PC-3 (cell line): ENCODE measurements at places on chromosomes 4 and X.

DNA sequence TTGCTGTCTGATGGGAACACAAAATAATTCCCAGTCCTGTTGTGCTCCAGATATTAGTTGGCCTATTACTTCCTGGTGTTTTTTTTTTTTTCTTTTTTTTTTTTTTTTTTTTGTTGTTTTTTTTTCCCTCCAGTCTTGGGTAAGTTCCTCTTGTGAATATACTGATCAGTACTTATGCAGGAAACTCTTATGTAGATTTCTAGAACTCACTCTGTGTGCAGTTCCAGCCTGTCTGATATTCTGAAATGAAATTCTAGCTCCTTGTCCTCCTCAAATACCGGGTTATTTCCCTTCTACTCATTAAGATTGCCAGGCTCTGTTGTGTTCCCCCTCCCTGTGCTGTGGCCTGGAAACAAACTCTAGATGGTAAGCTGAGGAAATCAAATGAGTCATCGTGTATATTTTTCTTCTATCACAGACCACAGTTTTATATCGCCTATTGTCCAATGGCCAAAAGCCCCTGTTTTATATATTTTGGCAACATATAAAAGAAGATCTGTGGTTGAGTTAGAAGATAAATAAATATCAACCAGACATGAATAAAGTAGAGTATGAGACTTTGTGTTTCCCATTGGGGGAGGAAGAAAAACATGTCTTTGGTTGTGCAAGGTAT lies 124.3 kb upstream of the UGT8 start:
- H3K4me1 ChIP-seq, result no peaks in the 10 kb centered on the region
- H3K36me3 ChIP-seq, result no peaks in the 10 kb centered on the region
- H3K27me3 ChIP-seq, result no peaks in the 10 kb centered on the region
- no peak for DNase-seq
- no peak overlapping the region for H3K4me3 ChIP-seq
- H3K27ac ChIP-seq, result no peak overlapping the region

GRCh38 chrX:129577473-129577872 lies 37.4 kb downstream of the OCRL start:
- no peak overlapping the region for H3K4me3 ChIP-seq
- no peaks in the 10 kb centered on the region for H3K4me1 ChIP-seq
- H3K27me3 ChIP-seq, result no peaks in the 10 kb centered on the region
- H3K36me3 ChIP-seq, result peaks cover 30% of the 10 kb centered on the region
- peak; percentile 5 for DNase-seq

GRCh38 chr4:5814421-5814820 lies 78.5 kb downstream of the CRMP1 start:
- no peaks in the 10 kb centered on the region for H3K4me1 ChIP-seq
- no peaks in the 10 kb centered on the region for H3K27me3 ChIP-seq
- no peak overlapping the region for H3K27ac ChIP-seq
- no peak overlapping the region for H3K4me3 ChIP-seq
- no peak for DNase-seq
- peaks cover 6% of the 10 kb centered on the region; the same call in 1 of the 2 replicates for H3K36me3 ChIP-seq

DNA sequence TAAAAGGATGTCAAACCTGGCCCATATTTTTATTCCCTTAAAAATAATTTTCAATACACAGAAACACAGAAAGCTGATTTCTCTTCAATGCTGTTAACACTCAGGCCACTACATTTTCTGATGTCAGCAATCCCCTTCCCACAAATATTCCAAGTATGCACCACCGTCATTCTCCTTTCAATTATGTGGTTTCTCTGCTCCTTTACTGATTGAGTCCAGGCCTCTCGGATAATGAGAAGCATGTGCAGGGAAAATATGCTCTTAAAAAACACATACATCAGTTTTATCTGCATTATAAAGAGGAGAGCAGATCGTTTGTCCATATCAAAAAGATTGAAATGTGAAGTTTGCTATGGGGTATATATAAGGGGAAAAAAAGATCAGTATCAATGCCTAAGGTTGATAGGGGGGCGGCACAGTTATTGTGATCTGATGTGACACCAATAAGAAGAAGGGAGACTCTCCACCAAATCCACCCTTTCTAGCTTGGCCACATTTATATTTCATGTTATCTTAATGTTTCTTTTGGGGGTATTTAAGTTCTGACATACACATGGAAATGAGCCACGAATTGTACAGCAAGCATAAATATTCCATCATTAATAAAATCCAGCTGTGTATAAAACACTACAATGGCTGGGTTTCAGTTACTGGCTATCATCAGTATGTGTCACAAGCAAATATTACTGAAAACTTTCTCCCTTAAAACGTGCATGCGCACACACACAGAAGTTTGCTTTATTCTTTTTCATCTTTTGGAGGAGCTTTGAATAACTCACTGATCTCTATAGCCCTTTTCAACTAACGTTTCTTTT lies 6.4 kb downstream of the AMOT start:
- no peaks in the 10 kb centered on the region for H3K4me1 ChIP-seq
- H3K36me3 ChIP-seq, result no peaks in the 10 kb centered on the region
- no peak overlapping the region for H3K4me3 ChIP-seq
- no peak for DNase-seq

DNA sequence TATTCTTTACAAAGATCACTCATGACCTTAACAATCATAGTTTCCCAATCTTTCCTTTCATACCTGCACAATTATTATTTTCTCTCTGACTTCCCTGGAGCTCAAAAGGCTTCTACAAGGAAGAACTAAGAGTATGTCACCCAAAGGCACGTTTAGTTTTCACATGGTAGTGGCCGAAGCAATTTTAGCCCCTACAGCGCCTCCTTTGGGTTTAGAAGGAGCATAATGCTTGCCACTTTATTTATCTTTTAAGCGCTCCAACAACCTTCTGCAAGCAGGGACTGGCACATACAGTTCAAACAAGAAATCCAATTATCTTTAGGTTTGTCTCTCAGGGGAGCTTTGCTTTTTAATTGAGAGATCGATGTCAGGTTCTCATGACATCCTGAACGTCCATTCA lies 42.0 kb upstream of the IGSF1 start:
- no peaks in the 10 kb centered on the region for H3K4me1 ChIP-seq
- no peaks in the 10 kb centered on the region for H3K27me3 ChIP-seq

GRCh38 chr4:138052806-138053632 lies 189.1 kb downstream of the SLC7A11 start:
- no peaks in the 10 kb centered on the region for H3K27me3 ChIP-seq
- peaks cover 41% of the 10 kb centered on the region for H3K4me1 ChIP-seq
- peak overlapping the region; percentile 67; the same call in 1 of the 2 replicates for H3K4me3 ChIP-seq
- H3K36me3 ChIP-seq, result no peaks in the 10 kb centered on the region
- H3K27ac ChIP-seq, result peak overlapping the region; percentile 94
- DNase-seq, result no peak

DNA sequence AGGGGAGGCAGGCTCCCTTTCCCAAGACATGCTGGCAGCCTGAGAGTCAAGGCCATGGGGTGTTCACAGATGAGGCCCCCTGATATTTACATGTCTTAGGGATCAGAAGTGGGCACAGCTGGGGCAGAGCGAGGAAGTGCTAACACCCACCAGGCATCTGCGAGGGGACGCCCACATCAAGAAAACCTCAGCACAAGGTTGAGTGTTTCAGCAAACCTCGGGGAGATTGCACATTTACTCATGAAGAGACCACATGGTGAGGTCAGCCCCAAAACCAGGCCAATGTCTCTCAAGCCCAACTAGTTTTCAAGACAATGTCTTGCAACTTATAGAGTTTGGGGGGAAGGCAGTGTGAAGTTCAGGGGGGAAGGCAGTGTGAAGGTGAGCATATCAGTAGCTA lies 55.2 kb downstream of the CLNK start:
- H3K4me3 ChIP-seq, result no peak overlapping the region
- no peak for DNase-seq
- H3K27me3 ChIP-seq, result no peaks in the 10 kb centered on the region
- no peak overlapping the region for H3K27ac ChIP-seq
- H3K4me1 ChIP-seq, result no peaks in the 10 kb centered on the region

DNA sequence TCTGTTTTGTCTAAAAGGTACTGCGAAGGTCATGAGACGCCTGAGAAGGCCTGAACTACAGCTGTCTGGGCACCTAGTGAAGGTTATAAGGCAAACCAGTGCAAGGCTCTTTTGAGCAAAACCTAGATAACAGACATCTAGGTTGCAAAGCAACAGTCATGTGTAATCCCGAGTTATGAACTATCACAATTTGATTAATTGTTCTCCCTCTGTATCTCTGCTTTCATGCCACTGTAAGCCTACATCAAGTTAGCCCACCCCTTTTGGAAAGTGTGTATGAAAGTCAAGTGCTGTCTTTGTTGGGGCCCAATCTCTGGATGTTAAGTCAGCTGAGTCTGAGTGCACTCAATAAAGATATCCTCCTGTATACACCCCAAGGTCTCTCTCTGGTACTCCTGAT lies 31.9 kb upstream of the UGT2B7 start:
- H3K36me3 ChIP-seq, result no peaks in the 10 kb centered on the region
- H3K4me3 ChIP-seq, result no peak overlapping the region
- H3K27ac ChIP-seq, result no peak overlapping the region
- no peaks in the 10 kb centered on the region for H3K4me1 ChIP-seq
- DNase-seq, result no peak
- H3K27me3 ChIP-seq, result no peaks in the 10 kb centered on the region

DNA sequence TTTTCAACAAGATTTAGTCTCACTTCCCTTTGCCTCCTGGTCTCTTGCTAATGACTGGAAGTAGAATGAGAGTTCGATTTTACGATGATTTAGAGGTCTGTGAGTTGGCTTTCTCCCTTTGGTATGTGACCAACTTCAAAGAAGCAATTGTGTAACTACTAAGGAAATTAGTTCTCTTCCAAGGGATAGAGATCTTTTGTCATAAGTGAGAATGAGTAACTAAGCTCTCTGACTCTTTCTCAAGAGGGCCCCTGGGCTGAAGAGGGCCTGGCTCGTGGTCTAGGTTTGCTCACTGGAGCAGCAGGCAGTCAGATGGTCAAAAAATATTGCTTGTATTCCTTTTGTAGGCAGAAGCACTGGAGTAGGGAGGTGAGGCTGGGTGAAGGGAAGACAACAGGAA lies 176.3 kb downstream of the ENOX2 start:
- no peaks in the 10 kb centered on the region for H3K27me3 ChIP-seq
- no peaks in the 10 kb centered on the region; the same call in 1 of the 2 replicates for H3K36me3 ChIP-seq
- peak overlapping the region; percentile 15 for H3K27ac ChIP-seq
- H3K4me3 ChIP-seq, result no peak overlapping the region

GRCh38 chrX:47456080-47456479 lies 26.9 kb downstream of the ZNF41 start:
- no peaks in the 10 kb centered on the region for H3K4me1 ChIP-seq
- no peaks in the 10 kb centered on the region for H3K27me3 ChIP-seq
- DNase-seq, result no peak
- H3K4me3 ChIP-seq, result no peak overlapping the region

DNA sequence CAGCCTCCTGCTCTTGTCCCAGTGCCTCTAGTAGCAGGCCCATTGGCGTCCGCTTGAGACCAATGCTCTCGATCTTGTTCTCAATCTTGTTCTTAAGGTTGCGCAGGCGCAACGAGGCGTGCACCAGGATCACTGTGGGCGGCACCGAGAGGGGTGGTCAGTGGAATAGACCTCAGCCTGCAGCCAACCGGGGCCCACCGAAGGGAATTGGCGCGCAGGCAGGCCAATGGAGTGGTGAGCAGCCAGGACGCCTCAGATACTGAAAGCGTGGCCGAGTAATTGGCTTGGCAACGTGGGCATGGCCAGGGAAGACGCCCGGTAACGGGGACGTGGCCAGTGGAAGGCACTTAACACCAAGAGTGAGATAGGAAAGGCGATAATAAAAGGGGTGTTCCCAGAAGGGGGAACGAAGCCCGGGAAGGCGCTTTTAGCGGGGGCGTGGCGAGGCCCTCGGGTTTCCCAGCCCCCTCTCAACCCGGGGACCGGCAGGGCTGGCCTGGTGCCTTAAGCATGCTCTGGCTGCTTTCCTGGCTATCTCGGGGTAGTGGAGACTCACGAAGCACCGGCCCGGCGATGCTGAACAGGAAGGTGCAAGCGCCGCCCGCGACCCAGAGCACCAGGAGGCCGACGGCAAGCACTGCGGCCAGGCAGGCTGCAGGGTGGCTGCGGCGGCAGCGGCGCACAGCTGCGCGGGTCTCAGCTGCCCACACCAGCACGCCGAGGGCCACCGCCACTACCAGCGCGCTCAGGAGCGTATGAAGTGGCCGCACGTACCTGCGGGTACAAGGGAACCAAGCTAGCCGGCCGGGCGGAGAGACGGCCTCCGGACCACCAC lies 1.7 kb downstream of the PRAF2 start:
- no peak overlapping the region for H3K27ac ChIP-seq
- no peak for DNase-seq
- H3K36me3 ChIP-seq, result no peaks in the 10 kb centered on the region
- H3K4me1 ChIP-seq, result no peaks in the 10 kb centered on the region
- H3K27me3 ChIP-seq, result no peaks in the 10 kb centered on the region

GRCh38 chrX:31217084-31217483 lies 145.2 kb upstream of the FTHL17 start:
- no peak overlapping the region for H3K4me3 ChIP-seq
- no peaks in the 10 kb centered on the region for H3K36me3 ChIP-seq
- no peaks in the 10 kb centered on the region for H3K4me1 ChIP-seq
- H3K27me3 ChIP-seq, result no peaks in the 10 kb centered on the region

DNA sequence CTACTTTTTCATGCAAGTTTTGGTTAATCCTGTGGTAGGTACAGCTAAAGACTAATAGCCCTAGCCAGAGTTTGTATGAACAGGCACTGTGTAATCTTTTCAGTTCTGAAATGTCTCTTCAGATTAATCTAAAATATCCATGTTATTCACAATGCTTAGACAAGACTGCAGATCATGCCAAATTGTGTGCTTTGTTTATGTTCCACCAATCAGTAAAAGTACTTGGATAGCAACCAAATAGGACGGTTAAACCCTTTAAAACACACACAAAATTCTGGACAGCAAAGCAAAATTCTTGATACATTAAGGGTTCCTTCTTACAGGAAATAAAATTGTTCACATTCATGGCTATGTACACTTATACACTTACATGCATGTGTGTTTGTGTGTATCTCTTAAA lies 139.1 kb downstream of the KLHL13 start:
- no peak overlapping the region for H3K4me3 ChIP-seq
- H3K36me3 ChIP-seq, result no peaks in the 10 kb centered on the region
- no peak for DNase-seq
- H3K27me3 ChIP-seq, result no peaks in the 10 kb centered on the region
